ENCODE measurements at places on chromosomes 16 and 17.

DNA sequence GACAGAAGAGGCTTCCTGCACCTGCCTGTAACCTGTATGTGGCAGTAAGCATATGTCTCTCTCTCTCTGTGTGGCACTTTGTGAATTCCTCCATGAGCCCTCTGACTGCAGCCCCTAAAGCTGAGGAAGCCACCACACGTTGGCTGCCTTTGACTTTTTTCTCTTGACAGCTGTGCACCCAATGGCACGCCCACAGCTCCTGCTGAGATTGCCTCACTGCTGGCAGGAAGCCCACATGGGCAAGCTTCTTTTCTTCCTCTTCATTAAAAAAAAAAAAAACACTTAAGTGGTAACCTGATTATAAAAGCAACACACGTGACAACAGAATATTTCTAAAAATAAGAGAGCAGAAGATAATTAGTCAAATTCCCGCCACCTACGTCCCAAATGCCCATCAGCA lies 34.0 kb upstream of the PIRT start:
- DNase-seq = no peak

- no peak for DNase-seq
Observed at GRCh38 chr17:73639932-73640331, 4.3 kb downstream of the SDK2 start.

GRCh38 chr17:73203788-73204479 lies 11.1 kb downstream of the COG1 start:
- DNase-seq = no peak

DNA sequence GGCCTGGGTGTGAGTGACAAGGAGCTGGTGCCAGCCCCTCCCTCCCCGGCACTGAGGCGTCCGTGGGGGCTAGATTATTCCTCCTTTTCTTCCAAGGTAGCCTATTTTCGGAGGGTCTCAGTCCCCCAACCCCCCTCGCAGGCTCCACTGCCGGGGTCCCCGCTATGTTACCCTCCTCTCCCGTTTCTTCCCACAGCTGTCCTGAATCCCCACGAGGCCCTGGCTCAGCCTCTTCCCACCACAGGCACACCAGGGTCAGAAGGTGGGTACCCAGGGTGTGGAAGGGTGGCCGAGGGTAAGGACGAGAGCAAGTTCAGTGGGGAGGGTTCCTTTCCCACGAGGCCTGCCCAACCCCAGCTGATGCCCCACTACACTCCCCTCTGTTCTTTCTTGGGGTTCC lies 611 bp downstream of the RAMP2 start:
- DNase-seq = no peak

DNA sequence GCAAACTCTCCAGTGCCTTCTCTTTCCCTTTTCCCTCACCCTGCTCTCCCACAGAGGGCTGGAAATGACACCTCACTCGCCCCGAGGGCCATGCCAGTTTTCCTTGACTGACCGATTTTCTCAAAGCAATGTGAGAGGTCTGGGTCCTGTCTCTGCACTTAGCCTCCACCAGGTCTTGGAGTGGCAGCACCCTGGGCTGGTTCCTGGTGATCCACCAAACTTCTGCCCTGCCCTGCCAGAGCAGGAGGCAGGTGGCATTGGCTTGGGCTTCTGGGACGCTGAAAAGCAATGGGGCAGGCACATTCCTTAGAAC lies 97.5 kb downstream of the RAB11FIP4 start:
- no peak for DNase-seq
